PC-9 (cell line): ENCODE measurements at places on chromosomes 4 and X. TPM values are rescaled to one million over a fixed set of nuclear protein-coding genes. Genes with fewer than 3 reads are reported as not detected.
A peak's percentile ranks its signal among the peaks of the same experiment; 100 is the strongest.

GRCh38 chr4:188372058-188372457 lies 232.8 kb downstream of the TRIML1 start:
- peak; percentile 41 for DNase-seq

The DRP2 gene
- total RNA-seq = 0.80 and 0.94 TPM in 2 replicates

DNA sequence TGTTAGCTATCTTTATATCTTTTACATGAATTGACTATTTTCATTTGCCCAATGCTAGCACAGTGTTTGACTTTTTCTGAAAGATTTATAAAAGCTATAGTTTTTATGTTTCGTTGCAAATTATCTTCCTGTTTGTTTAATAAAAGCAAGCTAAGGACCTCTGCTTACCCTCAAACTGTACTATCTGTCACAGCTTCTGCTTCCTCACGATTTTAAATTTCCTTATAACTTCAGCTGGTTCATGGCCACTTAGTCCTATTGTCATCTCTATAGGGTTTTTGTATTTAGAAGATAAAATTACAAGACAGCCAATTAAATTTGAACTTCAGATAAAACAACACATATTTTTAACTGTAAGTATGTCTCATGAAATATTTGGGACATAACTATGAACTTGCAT lies 494.0 kb downstream of the PDGFC start:
- DNase-seq = no peak

DNA sequence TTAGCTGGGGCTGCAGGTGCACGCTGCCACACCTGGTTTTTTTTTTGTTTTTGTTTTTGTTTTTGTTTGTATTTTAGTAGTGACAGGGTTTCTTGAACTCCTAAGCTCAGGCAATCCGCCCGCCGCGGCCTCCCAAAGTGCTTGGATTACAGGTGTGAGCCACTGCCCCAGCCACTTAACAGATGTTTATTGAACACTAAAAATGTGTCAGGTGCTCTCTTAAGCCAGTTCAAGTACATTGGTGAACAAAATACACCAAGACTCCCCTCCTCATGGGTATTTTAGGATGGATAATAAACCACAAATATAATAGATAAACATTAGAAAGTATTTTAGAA lies 69.9 kb downstream of the TRAPPC11 start:
- DNase-seq = no peak

The LONRF3 gene
- 6.3 and 8.7 TPM in 2 replicates for total RNA-seq

GRCh38 chr4:58368221-58368620 lies 1258.0 kb upstream of the IGFBP7 start:
- DNase-seq = no peak

The APBB2 gene
- total RNA-seq = 33.6 and 46.0 TPM in 2 replicates

The RBM46 gene
- not detected in 2 replicates for total RNA-seq

The GATB gene
- 23.5 and 24.2 TPM in 2 replicates for total RNA-seq

GRCh38 chrX:76279007-76279406 lies 106.1 kb downstream of the PBDC1 start:
- no peak for DNase-seq
